ENCODE measurements at places on chromosomes 11 and 22. TPM values are rescaled to one million over a fixed set of nuclear protein-coding genes. Genes with fewer than 3 reads are reported as not detected.

The CRYBB3 gene
- polyA plus RNA-seq, result not detected

The MRGPRE gene
- not detected for polyA plus RNA-seq

DNA sequence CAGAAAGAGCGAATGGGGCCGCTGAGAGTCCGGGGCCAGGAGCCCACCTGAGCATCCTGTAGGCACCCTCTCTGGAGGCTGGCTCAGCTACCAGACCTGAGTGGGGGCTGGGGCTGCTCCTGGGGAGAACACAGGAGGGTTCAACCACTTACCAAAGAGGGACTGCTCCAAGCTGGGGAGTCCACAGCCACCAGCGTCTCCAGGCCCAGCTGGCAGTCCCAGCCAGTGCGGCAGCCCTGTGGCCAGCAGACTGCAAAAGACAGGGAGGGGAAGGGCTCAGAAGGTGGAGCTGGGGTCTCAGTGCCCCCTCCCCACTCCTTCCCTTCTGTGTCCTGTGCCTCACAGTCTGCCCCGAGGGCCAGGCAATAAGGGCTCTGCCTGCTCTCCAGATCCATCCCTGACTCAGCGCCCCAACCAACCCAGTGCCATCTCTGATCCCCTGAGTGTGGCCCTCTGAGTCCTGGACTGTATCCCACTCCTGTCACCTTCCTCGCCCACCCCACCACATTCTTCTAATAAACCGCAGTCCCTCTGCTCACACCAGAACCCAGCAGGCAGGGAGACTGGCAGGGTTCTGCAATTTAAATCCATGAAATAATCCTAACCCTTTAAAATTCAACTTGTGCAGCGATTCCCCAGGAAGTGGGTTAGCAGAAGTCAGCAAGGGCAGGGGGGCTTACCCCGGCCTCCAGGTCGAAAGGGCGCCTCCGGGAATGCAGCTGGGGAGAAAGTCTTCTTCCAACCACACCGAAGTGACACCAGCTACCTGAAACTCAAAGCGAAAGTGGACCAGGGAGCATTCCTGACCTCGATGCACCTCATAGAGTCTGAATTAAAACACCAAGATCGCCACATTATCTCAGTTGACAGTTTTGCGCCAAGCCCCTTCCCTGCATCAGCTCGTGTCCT is 13.3 kb downstream of the CHST1 start:
- DNase-seq, result no peak

The POLR3H gene
- polyA plus RNA-seq, result 31.2 TPM

- no peak for DNase-seq
Measured at GRCh38 chr11:75024764-75025211, 36.1 kb downstream of the NEU3 start.

The C22orf15 gene
- not detected for polyA plus RNA-seq

All from heart left ventricle (tissue), 16 donors.